ENCODE measurements at places on chromosomes 4 and X. TPM values are rescaled to one million over a fixed set of nuclear protein-coding genes. Genes with fewer than 3 reads are reported as not detected.
A peak's percentile ranks its signal among the peaks of the same experiment; 100 is the strongest.

STATH gene
- not detected for total RNA-seq

NPY2R gene
- not detected for total RNA-seq

NOP14 gene
- 32.9 TPM for total RNA-seq

FAM3A gene
- 88.8 TPM for total RNA-seq

GRCh38 chrX:723781-724180 lies 93.2 kb downstream of the SHOX start:
- no peak for DNase-seq

DNA sequence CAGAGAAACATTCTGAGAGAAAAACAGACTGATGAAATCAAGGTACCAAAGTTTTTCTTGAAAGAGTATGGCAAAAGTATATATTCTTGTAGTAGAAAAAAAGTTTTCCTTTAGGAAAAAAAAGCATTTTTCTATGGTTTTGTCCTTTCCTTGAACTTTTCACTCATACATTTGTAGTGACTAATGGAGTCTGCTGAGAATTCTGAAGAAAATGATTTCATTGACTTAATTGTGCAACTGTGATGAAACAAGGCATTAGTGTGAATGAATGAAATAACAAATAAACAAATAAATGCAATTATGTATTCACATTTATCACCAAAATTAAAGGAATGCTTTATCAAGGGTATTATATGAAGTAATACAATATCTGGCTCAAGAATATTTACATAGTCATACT lies 5.7 kb downstream of the CSN1S1 start:
- DNase-seq = no peak

DNA sequence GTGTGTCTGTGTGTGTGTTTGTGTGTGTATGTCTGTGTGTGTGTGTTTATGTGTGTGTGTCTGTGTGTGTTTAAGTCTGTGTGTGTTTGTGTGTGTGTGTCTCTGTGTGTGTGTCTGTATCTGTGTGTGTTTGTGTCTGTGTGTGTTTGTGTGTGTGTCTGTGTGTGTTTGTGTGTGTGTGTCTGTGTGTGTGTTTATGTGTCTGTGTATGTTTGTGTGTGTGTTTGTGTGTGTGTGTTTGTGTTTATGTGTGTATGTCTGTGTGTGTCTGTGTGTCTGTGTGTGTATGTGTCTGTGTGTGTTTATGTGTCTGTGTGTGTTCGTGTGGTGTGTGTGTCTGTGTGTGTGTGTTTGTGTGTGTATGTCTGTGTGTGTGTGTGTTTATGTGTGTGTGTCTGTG lies 11.4 kb downstream of the IL9R start:
- peak; percentile 2 for DNase-seq

GRCh38 chr4:1813915-1814314 lies 20.8 kb downstream of the FGFR3 start:
- no peak for DNase-seq

DNA sequence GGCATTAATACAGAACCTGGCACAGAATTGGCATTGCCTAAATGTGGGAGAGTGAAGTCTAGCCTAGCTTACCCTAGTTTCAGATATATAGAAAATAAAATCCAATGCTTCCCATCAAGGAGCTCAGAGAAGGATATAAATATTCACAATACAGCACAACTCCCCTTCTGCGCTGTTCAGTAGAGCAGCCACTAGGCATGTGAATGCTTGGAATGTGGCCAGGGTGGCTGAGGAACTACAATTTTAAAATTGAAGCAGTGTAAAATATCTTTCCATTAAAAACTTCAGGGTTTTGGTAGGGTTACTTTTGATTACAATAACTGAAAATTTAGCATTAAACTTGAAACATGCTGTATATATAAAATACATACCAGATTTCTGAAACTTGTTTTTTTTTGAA lies 19.5 kb downstream of the ZNF518B start:
- no peak for DNase-seq

- DNase-seq = no peak
These were observed 34.0 kb downstream of the ZNF827 start for GRCh38 chr4:145904413-145905177.

DNA sequence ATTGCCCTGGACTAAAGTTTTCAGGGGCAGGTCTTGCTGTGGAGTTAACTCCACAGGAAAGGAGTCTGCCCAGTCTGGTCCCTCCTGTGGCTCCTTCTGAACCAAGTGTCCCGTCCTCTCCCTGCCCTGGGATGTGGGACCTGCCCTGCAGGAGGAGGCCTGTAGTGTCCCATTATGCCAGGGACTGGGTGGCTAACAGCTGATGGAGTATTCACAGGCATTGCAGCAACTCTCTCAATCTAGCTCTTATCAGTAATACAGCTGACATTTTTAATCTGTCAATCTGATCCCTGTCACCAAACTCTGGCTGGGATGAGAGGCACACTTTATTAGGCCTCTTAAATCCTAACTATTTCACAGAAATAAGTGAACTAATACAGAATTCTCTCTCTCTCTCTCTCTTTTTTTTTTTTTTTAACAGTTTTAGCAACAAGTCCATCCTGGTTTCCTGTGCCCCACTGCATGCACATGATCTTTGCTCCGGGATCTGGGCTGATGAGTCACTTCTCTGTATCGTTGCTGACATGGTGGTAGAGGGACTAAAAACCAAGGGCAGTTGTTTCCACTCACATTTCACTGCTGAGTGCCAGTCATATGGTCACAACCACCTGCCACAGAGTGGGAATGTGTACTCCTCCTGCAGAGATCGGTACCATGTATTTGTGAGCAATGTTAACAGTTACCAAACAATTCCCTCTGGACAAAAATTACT lies 39.1 kb downstream of the HAND2 start:
- no peak for DNase-seq

GRCh38 chr4:121216461-121216860 lies 52.3 kb upstream of the TNIP3 start:
- DNase-seq = no peak

- DNase-seq = no peak
These were observed 74.6 kb upstream of the NEIL3 start for GRCh38 chr4:177235026-177235425.

- no peak for DNase-seq
These were observed 279.8 kb upstream of the FRG1 start for GRCh38 chr4:189660722-189661360.

- DNase-seq = no peak
These were observed 48.4 kb downstream of the ARHGAP10 start for GRCh38 chr4:147780137-147780777.

- DNase-seq = no peak
These were observed 70.7 kb upstream of the SLC4A4 start for GRCh38 chr4:71268166-71268565.
